ENCODE measurements at places on chromosomes 2 and 18.

DNA sequence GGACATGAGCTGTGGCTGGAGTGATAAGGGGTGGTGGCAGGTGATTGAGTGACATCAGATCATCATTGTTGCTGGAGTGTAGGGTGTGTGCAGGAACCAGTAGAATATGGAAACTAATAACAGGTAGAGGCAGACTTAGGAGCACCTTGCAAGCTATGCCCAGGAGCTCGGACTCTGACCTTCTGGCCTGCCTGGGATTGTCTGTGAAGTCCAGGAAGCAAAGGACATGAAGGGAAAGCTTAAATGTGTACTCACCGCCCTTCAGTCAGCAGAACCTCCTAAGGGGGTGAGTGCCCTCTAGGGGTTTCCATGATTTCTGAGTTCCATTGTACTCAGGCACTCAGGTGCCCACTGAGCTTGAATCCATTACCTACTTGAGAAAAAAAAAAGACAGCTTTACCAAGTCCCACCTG lies 104.2 kb downstream of the CRIM1 start:
- DNase-seq, result no peak

DNA sequence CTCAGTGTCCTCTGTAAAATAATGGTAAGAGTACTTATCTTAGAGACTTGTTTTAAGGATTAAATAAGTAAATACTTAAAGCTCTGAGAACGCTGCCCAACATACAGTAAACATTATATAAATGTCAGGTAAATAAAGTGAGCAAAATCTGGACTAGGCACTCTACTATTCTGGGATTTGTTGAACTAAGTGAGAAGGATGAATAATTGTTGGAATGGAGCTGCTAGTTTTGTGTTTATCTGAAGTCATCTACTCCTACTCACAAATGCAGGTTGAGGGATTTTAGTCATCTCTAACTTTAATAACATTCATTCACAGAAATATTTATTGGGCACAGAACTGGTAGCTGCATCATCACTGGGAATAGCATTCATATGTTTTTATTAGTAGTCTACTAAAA lies 103.4 kb downstream of the MEIS1 start:
- DNase-seq, result no peak

DNA sequence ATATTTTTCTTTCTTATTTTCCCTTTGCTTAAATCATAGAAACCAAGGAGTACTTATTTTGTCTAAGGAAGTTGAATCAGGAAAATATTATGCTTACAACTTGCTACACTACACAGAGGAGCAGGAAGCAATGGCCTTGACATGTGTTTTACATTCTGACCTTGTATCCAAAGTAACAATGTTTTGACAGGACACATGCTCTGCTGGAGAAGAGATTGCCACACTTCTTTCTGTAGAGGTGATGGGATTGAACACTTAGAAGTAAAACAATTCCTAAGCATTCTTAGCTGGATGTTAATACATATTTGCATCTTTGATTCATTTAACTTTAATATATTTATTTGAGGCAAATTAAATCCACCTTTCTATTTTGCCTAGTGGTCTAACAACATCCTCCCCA lies 929.1 kb downstream of the DSC3 start:
- no peak for DNase-seq

GRCh38 chr2:38806015-38806732 lies 28.2 kb downstream of the GEMIN6 start:
- no peak for DNase-seq

- no peak for DNase-seq
These were observed 679 bp upstream of the WDR75 start for GRCh38 chr2:189440644-189440946.

DNA sequence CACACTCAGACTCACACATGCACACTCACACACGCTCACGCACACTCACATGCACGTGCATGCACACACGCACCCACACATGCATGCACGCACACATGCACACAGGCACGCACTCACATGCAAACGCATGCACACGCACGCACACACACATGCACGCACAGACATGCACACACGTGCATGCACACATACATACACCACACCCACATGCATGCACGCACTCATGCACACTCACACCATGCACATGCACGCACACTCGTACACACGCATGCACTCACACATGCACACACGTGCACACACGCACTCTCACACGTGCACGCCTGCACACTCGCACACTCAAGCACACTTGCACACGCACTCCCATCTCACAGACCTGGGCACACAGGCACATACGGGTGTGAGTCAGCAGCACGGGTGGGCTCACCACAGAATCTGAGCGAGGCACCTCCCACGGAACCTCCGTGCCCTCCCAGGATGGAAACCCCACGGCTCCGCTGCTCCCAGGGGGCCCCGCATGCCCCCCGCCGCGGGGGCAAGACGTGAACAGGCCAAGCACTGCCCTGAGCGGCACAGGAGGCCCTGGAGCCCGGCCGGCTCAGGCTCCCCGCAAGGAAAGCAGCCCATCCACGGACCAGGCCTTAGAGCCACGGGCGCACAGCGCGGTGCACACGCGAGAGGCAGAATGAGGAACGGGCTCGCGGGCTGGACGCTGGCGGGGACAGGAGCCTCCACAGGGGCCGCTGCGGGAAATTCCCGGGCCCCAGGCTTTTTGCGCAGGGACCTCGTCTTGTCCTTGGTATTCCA lies 8.4 kb upstream of the KCNG2 start:
- DNase-seq, result no peak

GRCh38 chr2:78245394-78246135 lies 723.4 kb upstream of the LRRTM4 start:
- DNase-seq, result no peak

GRCh38 chr18:36658611-36659010 lies 170.2 kb downstream of the TPGS2 start:
- no peak for DNase-seq

DNA sequence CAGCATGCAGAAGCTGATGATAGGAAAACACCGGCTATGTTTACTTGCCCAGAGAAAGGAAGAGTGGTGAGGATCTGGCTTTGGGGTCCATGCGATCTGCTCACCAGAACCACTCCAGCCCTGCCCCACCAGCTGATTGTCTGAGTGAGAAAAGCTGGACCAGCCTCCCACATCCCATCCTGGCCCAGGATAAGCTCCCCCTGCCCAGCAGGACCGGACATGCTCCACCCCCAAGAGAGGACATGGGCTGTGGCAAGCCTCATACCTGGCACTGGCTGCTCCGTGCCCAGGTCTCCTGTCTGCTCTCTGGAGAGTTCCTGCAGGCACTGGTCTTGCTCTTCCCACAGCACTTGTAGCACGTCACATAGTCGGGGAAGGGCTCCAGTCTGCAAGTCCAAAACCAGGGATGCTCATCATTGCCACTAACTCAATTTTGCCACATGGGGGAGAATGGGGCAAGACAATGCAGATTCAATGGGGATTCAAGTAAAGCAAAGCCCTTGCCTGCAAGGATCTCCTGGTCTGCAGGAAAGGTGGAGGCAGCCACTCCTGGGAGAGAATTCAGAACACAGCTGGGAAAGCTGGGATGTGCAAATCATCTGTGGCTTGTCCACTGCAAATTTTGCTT lies 30.0 kb downstream of the SCTR start:
- no peak for DNase-seq

DNA sequence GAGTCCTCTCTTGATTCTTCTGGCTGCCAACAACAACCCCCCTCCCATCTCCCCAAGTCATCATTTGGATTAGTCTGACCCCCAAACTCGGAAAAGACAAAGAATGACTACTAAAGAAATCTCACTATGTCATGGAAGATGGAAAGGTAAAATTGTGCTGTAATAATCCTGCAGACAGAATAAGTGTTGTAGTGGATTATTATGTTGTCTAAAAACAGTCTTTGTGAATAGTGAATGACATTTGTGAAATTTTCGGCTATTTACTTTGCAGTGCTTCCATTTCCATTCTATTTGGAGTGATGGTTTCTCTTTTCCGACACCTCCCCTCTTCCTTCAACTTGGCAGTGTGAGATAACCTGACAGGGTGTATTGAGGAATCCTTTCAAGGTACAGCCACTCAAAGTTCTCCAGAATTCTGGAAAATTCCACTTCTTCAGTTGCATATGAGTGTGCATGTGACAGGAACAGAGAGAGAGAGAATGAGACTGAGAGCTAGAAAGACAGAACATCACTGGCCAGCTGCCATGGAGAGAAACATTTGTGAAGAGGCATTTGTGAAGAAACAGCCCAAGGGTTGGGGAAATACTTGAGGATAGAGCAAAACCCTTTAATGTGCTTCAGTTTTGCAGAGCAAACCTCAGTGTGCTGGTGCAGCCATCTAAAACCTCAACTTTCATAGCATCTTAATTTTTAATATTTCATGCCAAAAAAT lies 141.9 kb upstream of the DLX2 start:
- no peak for DNase-seq

DNA sequence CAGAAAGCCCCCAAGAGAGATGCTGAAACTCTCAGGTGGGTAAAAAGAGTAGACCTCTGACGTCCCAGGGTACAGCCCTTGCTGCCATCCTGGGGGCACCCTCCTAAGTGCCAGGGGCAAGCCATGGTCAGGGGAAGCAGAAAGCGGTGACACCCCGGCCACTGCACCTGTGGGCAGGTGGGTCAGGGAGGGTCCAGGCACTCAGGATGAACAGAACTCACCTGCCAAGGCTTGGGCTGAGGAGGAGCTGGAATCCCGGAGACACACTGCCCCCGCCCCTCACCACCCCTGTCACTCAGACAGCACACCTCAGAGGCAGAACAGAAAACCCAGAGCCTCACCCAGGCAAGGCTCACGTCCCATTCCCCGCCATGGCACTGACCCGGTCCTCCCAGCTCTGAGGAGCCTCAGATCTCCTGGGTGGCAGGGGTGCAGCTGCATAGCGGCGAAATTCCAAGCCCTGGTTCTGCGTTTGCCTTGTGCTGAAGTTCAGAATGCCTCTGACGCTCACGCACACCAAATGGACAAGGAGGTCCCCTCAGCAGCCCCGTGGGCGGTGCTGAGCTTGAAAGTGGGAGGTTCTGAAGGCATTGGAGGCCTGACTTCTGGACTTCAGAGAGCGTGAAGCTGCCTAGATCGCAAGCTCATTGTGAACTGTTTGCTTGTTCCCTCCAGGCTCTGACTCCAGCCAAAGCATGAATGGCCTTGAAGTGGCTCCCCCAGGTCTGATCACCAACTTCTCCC lies 4.3 kb downstream of the GPR17 start:
- DNase-seq, result no peak

Measured in GM04503 (cell line).